ENCODE measurements at places on chromosomes 16 and 17. TPM values are rescaled to one million over a fixed set of nuclear protein-coding genes. Genes with fewer than 3 reads are reported as not detected.

DNA sequence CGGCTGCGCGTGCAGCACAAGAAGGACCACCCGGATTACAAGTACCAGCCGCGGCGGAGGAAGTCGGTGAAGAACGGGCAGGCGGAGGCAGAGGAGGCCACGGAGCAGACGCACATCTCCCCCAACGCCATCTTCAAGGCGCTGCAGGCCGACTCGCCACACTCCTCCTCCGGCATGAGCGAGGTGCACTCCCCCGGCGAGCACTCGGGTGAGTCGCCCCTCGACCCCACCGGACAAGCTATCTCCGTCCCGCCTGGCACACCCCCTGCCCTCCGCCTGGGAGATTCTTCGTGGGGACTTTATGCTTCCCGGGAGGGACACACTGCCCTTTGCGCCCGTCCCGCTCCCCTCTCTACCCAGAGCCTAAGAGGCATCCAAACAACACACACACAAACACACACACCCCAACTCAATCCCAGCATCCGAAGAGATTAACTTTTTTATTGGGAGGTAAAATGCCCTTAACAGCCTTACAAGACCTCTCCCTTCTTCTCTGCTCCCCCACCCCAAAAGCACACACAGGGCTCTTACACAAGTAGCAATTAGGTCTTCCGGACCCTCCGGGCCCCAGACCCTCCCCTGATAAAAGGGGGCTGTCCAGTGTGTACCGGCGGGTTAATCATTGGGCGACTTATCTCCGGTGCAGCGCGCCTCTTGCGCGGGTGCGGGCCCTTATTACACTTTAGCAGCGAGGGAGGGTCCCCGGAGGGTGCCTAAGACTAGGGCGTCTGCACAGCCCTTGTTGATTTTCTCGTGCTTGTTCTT lies 2.1 kb downstream of the SOX9 start:
- no peak for DNase-seq

Gene CYBA
- 131 TPM for total RNA-seq

DNA sequence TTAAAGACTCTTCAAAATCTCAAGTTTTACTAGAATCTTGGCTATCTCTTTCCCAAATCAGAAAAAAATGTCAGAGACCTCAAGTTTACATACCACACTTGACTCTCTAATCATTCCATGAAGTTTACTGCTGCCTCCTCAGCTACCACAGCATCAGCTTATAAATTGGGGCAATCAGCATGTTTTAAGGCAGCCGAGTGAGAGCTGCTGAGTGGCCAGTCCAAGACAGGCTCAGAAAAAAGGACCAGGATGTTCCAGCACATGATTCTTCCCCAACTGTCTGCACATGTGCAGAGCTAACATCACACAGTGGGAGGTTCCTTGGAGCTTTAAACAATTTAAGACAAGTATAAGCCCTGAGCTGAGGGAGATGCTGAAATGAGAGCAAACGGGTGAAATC lies 140.6 kb upstream of the NUDT7 start:
- no peak for DNase-seq

GRCh38 chr17:18937981-18938691 lies 13.8 kb upstream of the SLC5A10 start:
- DNase-seq: no peak

GRCh38 chr17:5585836-5586521 lies 1.7 kb upstream of the NLRP1 start:
- DNase-seq: no peak

DNA sequence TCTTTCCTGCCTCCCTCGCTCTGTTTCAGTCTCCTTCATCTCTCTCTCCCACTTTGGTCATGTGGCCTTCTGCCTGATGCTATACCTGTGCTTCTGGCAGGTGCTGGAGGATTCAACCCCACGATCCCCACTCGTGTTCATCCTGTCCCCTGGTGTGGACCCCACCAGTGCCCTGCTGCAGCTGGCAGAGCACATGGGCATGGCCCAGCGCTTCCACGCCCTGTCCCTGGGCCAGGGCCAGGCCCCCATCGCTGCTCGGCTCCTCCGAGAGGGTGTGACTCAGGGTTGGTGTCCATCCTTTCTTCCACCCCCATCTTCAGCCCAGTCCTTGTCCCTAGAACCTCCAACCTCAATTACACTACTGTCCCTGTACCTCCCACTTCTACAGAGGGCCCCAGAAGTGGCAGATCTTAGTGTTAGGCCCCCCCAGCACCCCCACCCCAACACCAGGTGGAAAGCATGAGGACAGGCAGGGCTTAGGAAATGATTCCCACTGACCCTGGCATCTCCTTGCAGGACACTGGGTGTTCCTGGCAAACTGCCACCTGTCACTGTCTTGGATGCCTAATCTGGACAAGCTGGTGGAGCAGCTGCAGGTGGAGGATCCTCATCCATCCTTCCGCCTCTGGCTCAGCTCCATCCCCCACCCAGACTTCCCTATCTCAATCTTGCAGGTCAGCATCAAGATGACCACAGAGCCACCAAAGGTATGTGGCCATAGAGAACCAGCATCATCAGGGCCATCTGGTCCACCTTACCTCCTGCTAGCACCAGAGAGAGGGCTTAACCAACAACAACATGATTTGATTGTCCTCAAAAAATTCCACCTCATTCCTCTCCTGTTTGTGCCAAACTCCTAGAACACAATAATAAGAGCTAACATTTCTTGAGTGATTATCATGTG lies 9.7 kb upstream of the KDM6B start:
- DNase-seq: no peak

DNA sequence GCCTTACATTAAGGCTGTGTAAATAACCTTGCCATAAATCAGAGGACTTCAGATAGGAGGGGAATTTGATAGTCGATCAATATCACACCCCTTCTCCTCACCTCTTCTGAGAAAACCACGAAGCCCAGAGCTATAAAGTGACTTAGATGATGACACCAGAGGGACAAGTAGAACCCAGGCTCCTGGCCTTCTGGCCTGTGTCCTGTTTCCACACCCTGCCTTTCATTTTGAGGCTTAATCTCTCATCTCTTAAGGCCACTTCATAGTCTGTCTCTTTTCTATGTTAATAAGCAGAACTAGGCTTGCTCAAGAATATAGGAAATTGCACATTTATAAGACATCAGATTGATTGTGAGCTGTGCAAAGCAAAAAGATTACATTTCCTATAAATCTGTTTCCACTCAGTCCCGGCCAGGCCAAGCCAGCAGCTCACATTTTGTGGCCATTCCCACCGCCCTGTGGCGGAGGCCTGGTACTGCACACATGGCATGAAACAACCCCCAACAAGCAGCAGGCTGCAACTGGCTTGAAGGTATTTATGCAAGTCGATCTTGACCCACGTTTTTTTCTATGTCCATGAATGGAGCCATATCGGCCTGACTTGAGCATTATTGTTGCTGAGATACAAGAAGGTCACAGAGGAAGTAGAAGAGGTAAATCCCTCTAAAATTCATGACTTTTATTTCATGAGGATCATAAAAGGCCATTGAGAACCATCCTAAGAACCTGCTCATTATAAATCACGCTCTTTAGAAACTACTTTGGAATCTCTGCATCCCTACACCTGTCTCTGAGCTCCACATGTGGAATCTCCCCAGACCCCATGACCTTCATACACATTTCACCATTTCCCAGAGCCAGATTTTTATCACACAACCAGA lies 93.7 kb downstream of the PMP22 start:
- peak; percentile 53 for DNase-seq

- DNase-seq: peak; percentile 16
Measured at GRCh38 chr17:79011451-79012147, 2.0 kb upstream of the CANT1 start.

DNA sequence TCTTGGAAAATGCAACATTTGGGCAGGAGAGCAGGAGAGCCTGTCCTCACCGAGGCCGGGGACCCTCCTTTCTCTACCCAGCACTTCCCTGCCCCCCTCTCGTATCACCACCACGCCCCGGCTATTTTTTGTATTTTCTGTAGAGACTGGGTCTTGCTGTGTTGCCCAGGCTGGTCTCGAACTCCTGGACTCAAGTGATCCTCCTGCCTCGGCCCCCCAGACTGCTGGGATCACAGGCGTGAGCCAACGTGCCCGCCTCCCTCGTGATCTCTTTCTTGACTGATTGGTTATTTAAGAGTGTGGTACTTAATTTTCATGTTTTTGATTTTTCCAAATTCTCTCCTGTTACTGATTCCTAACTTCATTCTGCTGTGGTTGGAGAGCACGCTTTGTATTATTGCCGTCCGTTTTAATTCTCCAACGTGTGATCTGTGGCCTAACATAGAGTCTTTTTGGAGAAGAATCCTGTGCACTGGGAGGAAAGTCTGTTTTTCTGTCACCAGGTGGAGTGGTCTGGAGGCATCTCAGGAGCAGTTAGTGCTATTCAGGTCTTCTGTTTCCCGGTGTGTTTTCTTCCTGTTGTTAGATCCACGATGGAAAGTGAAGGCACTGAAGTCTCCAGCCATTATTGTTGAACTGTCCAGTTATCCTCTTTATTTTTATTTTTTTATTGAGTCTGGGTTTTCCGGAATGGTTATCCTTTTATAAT lies 40.4 kb downstream of the ZNF778 start:
- no peak for DNase-seq

- no peak for DNase-seq
Measured at GRCh38 chr17:74337834-74338500, 11.9 kb downstream of the KIF19 start.

Gene ABCC11
- not detected for total RNA-seq

DNA sequence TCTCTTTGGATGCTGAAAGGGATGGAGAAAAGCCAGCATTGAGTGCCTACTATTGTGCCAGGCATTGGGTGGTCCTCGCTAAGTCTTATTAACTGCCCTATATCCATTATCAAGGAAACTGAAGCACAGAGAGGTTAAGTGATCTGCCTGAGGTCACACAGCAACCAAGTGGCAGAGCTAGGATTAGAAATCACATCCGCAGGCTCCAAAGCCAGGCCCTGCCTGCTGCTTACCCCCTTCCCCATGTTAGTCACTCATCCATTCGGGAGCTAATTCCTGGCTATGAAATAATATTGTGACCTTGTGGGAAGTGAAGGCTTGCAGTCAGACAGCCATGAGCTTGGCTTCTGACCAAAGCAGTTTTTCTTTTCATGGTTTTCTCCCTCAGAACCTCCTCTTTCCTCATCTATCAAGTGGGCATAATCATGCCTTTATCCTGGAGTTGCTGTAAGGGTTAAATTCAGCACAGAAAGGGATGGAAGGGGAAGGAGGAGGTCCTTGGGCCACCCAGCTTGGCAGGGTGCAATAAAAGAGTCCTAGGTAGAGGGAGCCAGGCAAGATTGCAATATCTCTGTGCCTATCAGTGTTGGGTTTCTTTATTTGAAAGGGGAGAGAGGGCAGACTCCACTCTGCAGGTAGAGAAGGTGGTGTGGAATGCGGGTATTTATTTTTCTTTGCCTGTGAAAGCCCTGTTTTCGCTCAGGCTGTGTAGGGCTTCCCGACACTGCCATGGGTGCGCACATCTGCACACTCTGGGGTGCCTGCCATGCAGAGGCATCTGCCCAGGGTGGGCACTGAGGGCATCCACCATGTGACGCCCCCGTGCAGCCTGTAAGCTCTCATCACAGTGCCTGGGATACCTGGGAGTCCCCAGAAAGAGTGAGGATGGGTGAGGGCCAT lies 11.3 kb downstream of the RAI1 start:
- DNase-seq: no peak

DNA sequence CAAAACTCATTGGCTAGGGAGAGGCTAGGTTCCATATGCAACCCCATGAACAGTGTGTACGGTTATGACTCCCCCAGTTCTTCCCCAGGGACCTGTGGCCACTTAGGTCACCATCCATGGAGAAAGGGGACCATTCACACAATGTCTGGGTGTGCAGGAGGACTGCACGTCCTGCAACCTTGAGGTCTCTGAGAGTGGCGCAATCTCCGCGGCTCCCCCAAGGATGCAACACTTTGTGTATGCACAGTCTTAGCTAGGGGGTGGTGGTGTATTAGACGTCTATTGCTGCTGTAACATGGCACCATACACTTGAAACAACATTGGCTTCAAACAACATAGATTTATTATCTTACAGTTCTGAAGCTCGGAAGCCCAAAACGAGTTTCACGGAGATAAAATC lies 65.6 kb upstream of the CBX4 start:
- no peak for DNase-seq

Gene SLFN14
- not detected for total RNA-seq

Gene OTOP3
- total RNA-seq: not detected

DNA sequence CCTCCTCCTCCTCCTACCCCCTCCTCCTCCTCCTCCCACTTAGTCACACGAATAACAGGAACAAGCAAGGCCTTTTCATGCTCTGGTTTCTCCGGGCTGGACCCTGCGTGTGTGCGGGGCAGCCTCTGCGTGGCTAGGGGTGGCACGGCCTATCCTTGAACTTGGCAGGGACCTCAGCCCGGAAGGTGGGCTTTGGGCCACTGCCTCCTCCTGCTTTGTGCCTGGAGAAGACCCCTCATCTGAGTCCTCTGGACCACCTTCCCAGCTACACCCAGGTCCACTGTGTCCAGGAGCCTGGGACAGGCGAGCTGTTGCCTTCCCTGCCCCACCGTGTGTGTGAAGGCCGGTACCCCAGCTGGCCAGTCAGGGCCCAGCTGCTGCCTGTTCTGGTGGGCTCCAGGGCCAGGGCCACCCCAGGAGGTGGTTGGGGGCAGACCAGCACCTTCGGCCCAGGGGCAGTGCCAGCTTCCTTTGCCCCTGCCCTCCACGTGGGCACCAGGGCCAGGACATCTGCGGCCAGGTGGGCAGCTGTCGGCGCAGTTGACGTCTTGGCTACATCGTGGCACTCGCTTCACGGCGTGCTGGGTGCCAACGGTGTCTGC lies 35.4 kb downstream of the GINS2 start:
- no peak for DNase-seq
